WTC11 (cell line): ENCODE measurements at places on chromosomes 11 and 22. TPM values are rescaled to one million over a fixed set of nuclear protein-coding genes. Genes with fewer than 3 reads are reported as not detected.

- no peak overlapping the region for H3K4me3 ChIP-seq
- no peak overlapping the region for H3K27ac ChIP-seq
- DNase-seq, result no peak
- H3K27me3 ChIP-seq, result no peaks in the 10 kb centered on the region
Observed at GRCh38 chr11:32216749-32217148, 125.9 kb downstream of the RCN1 start.

GRCh38 chr11:98234698-98235097 lies 786.1 kb upstream of the CNTN5 start:
- H3K4me3 ChIP-seq, result no peak overlapping the region
- H3K27me3 ChIP-seq, result no peaks in the 10 kb centered on the region
- peaks cover 6% of the 10 kb centered on the region for H3K36me3 ChIP-seq
- no peaks in the 10 kb centered on the region for H3K4me1 ChIP-seq
- no peak for DNase-seq
- no peak overlapping the region for H3K27ac ChIP-seq

DNA sequence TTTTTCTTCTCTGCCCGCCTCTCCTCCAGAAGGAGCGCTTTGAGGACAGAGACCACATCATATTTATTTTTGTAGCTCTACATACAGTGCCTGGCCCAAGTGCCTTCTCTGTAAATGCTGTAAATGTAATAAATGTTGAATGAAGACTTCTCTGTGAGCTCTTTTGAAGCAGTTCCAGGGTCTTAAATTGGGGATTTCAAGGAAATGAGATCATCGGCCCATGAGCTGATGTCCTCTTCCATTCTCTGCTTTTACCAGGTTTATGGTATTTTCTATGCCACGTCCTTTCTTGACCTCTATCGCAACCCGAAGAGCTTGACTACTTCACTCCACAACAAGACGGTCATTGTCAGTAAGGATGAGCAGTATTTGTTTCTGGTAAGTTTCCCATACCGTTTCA lies 165.7 kb upstream of the SORL1-AS1 start:
- peaks cover 87% of the 10 kb centered on the region for H3K36me3 ChIP-seq
- peaks cover 44% of the 10 kb centered on the region for H3K4me1 ChIP-seq
- no peak overlapping the region for H3K27ac ChIP-seq
- no peak overlapping the region for H3K4me3 ChIP-seq
- DNase-seq, result no peak

DNA sequence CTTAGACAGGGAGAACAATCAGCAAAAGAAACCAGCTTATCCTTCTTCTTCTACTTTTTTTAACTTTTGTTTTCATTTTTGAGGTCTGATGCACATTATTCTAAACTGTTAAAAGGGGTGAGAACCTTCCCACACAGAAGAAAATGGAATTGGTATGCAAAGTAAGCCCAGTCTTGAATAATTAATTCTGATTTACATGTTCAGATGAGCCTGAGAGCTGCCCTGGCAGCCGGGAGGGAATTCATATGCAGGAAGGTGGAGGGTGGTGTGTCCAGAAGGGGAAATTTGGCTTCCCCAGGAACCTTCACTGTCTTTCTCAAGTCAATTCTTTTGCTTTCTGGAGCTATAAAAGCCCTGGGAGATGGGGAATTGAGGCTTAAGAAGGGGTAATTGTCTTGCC lies 181.0 kb downstream of the INSC start:
- H3K36me3 ChIP-seq, result no peaks in the 10 kb centered on the region
- H3K27ac ChIP-seq, result no peak overlapping the region
- H3K4me1 ChIP-seq, result peaks cover 20% of the 10 kb centered on the region

DNA sequence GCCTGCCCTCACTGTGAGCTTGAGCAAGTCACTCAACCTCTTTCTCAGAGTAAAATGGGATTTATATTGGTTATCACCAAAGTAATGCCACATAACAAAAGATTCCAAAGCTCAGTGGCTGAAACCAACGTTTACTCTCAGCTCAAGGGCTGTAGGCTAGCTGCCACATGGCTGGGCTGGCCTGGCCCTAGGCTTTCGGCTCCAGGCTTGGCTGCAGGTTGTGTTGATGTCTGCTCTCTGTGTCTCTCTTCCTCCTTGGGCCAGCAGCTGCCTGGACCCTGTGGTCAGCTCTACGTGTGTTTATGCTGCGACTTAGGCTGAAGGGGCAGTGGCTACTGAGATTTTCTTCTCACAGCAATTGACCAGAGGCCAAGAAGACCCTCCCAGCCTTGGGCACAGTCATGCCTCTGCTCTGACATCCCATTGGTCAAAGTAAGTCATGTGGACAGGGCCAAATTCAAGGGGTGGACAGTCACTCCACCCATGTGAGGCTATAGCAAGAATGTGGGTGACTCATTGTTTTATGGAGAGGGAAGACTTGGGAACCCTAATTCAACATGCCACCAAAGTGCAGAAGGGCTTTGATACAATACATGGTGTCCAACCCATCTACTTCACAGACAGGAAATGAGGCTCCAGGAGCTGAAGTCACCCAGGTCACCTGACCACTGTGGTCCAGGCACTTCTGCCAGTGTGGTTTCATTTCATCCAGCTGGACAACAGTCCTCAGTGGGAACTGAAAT lies 90.6 kb downstream of the TSPAN18 start:
- H3K4me1 ChIP-seq, result peaks cover 12% of the 10 kb centered on the region
- H3K36me3 ChIP-seq, result peaks cover 6% of the 10 kb centered on the region
- no peaks in the 10 kb centered on the region; the same call in 1 of the 2 replicates for H3K27me3 ChIP-seq

GRCh38 chr11:117669062-117669461 lies 128.0 kb downstream of the DSCAML1 start:
- H3K27ac ChIP-seq, result no peak overlapping the region
- no peaks in the 10 kb centered on the region for H3K36me3 ChIP-seq
- peaks cover 52% of the 10 kb centered on the region for H3K4me1 ChIP-seq

GRCh38 chr11:128907585-128907984 lies 16.4 kb downstream of the KCNJ5 start:
- H3K27me3 ChIP-seq, result peaks cover 79% of the 10 kb centered on the region
- H3K27ac ChIP-seq, result no peak overlapping the region
- peaks cover 24% of the 10 kb centered on the region for H3K4me1 ChIP-seq
- no peaks in the 10 kb centered on the region; the same call in 1 of the 2 replicates for H3K36me3 ChIP-seq
- H3K4me3 ChIP-seq, result no peak overlapping the region
- no peak for DNase-seq

- H3K27me3 ChIP-seq, result peaks cover 100% of the 10 kb centered on the region
- H3K27ac ChIP-seq, result no peak within 1 kb of the TSS
- H3K36me3 ChIP-seq, result no peaks in the 10 kb centered on the region
- H3K4me3 ChIP-seq, result peak within 1 kb of the TSS; percentile 77
Observed at GRCh38 chr11:124751741-124752470, at the start of gene VSIG2. Gene VSIG2 (minus strand): TSS chr11:124752255. CDS start chr11:124752137, 118 bp downstream.

DNA sequence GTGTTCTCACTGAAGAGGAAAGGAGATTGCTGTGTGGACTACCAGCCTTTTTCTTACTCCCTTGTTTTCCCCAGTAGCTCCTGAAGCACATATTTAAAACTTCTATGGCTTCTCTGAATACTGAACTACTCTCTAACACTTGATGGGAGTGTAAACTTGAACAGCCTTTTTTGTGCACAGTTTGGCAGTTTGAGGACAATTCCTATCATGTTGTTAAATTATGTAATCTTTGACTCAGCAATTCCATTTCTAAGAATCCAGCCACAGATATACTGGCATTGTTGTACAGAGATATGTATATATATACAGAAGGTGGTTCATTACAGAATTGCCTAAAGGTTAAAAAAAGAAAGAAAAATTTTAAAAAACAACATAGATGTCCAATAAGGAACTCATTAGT lies 47.1 kb upstream of the EED start:
- H3K36me3 ChIP-seq, result no peaks in the 10 kb centered on the region
- no peak overlapping the region for H3K4me3 ChIP-seq
- no peak for DNase-seq

DNA sequence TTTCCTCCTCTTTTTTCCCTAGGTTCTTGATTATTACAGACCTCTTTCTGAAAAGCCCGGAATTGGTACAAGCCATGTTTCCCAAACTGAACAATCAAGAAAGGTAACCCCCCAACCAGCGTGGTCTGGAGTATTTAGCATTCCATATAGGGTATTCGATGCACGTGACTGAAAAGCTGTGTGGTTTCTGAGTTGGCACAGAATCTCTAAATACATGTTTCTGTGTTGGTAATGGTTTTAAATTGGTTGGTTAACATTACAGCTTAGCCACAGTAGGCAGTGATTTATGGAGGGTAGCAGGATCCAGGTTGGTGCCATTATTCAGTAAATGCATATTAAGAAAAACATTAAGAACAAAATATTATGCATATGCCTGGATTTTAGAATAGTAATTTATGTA lies 46.8 kb downstream of the ATXN10 start:
- no peak overlapping the region for H3K4me3 ChIP-seq
- no peak overlapping the region for H3K27ac ChIP-seq
- no peaks in the 10 kb centered on the region for H3K27me3 ChIP-seq
- H3K4me1 ChIP-seq, result no peaks in the 10 kb centered on the region

- no peaks in the 10 kb centered on the region for H3K36me3 ChIP-seq
- H3K4me3 ChIP-seq, result no peak overlapping the region
- no peak overlapping the region for H3K27ac ChIP-seq
Observed at GRCh38 chr11:76640501-76640900, 30.0 kb downstream of the LRRC32 start.

DNA sequence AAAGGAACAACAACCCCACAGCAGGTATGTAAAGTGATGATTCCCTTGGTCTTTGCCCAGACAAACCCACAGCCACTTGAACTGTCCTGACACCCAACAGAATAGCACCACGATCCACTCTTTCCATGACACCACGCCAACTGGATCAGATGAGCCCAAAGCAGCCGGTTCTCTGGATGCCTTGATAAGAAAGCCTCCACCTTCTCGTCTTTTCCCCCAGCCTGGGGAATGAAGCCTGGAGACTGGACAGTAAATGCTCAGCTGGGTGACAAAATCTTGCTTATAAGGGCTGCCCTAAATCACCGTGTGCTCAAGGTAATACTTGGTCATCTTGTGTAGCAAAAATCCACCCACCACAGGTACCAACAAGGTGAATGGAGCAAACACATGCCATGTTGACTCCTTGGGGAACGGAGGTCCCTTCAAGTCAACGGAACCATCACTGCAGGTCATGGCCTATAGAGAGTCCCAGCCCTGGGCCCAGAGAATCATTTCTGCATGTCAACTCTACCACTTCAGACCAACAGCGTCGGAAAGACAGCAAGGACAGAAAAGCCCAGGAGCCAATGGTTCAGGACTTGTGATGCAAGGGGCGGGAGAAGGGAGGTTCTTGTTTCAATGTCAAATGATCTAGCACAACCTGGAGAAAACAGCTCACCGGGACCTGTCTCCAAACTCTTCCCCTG lies 2.2 kb upstream of the MYO18B start:
- no peak for DNase-seq
- no peaks in the 10 kb centered on the region for H3K27me3 ChIP-seq
- H3K36me3 ChIP-seq, result no peaks in the 10 kb centered on the region
- peaks cover 3% of the 10 kb centered on the region; the same call in 1 of the 2 replicates for H3K4me1 ChIP-seq
- no peak overlapping the region for H3K27ac ChIP-seq
- no peak overlapping the region for H3K4me3 ChIP-seq

- H3K4me3 ChIP-seq, result no peak overlapping the region
- no peaks in the 10 kb centered on the region for H3K27me3 ChIP-seq
- DNase-seq, result no peak
- peak overlapping the region; percentile 80; the same call in 1 of the 2 replicates for H3K27ac ChIP-seq
- H3K36me3 ChIP-seq, result no peaks in the 10 kb centered on the region
Observed at GRCh38 chr11:126385991-126386728, 30.7 kb downstream of the ST3GAL4 start.

- no peak overlapping the region for H3K27ac ChIP-seq
- no peaks in the 10 kb centered on the region for H3K36me3 ChIP-seq
- no peaks in the 10 kb centered on the region for H3K27me3 ChIP-seq
- no peak for DNase-seq
Observed at GRCh38 chr11:91170711-91171110, 947.9 kb upstream of the CHORDC1 start.

DNA sequence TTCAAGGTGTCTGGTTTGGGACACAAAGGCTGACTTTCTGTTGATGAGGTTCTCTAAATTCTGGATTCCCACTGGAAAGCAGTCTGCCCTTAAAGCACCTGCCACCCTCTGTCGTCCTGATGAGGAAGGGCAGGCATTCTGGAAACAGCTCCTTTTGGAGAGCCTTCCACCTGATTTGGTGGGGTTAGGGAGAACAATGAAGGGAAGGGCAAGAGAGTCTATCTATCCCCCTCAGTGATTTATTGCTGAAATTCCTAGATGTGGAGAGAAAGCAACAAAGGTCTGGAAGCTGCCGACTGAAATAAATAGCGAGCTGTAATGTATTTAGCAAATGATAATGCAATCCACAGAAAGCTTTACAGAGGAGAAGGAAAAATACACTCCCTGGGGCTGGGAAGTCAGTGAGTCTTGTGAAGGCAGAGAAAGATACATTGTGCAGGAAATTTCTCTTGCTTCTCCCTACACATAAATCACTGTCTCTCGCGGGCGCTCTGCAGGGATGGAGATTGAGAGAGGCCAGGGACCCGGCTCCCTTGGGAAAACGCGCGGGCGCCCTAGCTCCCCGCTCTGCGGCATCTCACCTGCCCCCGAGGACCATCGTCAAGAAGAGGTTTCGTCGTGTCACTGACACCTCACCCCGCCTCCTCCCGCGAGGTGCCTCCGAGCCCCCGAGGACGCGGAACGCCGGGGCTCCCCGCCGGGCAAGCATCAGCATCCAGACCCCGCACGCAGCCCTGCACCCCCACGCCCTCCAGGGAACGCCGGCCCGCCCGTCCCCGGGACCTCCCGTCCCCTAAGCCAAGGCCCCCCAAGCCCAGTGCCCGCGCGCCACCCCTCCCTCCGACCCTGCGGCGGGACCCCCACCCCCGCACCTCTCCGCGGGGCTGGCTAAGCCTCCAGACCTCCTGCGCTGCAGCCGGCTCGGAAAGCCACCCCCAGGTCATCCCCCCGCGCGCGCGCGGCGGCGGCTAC lies 673 bp downstream of the CDON start:
- peak; percentile 57 for DNase-seq
- peak overlapping the region; percentile 57 for H3K27ac ChIP-seq
- peaks cover 29% of the 10 kb centered on the region for H3K4me1 ChIP-seq
- H3K27me3 ChIP-seq, result no peaks in the 10 kb centered on the region
- H3K4me3 ChIP-seq, result peak overlapping the region; percentile 85

- H3K27me3 ChIP-seq, result no peaks in the 10 kb centered on the region
- peaks cover 8% of the 10 kb centered on the region; the same call in 1 of the 2 replicates for H3K36me3 ChIP-seq
- H3K27ac ChIP-seq, result no peak within 1 kb of the TSS
- no peak for DNase-seq
Observed at GRCh38 chr11:114295676-114296604, at the start of gene NNMT. Gene NNMT (plus strand): TSS chr11:114296399. CDS start chr11:114296557, 158 bp downstream.

Gene CCDC116
- 0.14 to 0.57 TPM (median 0.27 TPM) in 3 replicates for total RNA-seq

Gene JAML
- 0.24 to 0.37 TPM in 2 of 3 replicates, not detected in the other for total RNA-seq

Gene SLC25A45
- total RNA-seq, result 1.5 to 2.5 TPM (median 1.7 TPM) in 3 replicates

Gene OR8K1
- not detected in 3 replicates for total RNA-seq

Gene ST3GAL4
- total RNA-seq, result 12.8 to 17.3 TPM (median 14.3 TPM) in 3 replicates

Gene LGR4
- 47.8 to 53.8 TPM (median 51.1 TPM) in 3 replicates for total RNA-seq

Gene PNPLA5
- total RNA-seq, result 5.3 to 5.9 TPM (median 5.3 TPM) in 3 replicates
